ENCODE measurements at places on chromosomes 6 and 20.

- no peak for DNase-seq
These were observed 24.9 kb downstream of the ZNF292 start for GRCh38 chr6:87180105-87180728.

- peak; percentile 7 for DNase-seq
These were observed 112.0 kb upstream of the BEND6 start for GRCh38 chr6:56842686-56843475.

DNA sequence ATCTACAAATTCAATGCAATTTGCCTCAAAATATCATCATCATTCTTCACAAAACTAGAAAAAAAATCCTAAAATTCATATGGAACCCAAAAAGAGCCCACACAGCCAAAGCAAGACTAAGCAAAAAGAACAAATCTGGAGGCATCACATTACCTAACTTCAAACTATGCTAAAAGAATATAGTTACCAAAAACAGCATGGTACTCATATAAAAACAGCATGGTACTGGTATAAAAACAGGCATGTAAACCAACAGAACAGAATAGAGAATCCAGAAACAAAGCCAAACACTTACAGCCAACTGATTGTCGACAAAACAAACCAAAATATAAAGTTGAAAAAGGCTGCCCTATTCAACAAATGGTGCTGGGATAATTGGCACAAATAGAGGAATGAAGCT, 278.1 kb downstream of the TPBG start:
- no peak for DNase-seq

DNA sequence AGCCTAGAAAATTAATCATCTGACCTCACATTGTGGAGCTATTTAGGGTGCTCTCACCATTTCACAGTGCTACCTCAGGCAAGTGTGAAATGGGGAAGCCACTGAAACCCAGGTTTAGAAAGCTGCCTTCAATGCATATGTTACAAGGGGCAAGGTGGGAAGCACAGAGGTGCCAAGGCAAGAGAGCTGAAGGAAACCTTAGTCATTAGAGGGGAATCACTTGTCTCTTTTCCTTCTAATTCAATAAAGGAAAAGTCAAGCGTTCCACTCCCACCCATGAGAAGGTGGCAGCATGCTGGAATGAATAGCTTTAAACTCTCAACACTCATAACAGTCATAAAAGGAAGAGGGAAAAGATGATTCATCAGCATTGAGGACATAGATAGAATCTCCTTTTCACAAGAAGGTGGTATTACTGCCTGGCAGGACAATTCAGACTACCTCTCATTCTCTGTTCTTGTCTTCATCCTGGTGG, 251.9 kb upstream of the IRAK1BP1 start:
- DNase-seq, result no peak

DNA sequence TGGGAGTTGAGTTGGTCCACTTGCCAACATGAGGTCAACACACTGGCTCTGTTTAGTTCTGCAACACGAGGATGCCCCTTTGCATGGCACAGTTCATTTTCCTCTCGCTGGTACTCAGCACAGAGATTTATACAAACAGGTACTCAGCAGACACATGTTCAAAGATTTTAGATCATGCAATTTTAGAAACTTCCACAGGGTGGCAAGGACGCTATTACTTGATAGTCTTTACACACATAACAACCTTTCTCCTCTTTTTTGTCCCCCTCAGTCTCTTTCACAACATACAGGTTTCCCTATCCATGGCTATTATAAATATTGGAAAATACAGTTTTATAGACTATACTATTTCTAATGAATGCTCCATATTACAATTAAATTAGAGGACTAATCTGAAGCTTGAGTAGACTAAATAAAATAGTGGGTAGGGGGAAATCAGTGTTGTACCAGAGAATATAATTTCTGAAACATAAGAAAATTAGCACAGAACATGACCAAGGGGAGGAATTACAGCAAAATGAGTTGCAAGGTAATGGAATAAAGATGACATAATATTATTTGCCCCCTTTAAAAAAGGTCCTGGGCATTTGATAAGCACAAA, 331.8 kb upstream of the BTBD3 start:
- no peak for DNase-seq

- no peak for DNase-seq
These were observed 102.3 kb downstream of the HTR1B start for GRCh38 chr6:77361018-77361417.

DNA sequence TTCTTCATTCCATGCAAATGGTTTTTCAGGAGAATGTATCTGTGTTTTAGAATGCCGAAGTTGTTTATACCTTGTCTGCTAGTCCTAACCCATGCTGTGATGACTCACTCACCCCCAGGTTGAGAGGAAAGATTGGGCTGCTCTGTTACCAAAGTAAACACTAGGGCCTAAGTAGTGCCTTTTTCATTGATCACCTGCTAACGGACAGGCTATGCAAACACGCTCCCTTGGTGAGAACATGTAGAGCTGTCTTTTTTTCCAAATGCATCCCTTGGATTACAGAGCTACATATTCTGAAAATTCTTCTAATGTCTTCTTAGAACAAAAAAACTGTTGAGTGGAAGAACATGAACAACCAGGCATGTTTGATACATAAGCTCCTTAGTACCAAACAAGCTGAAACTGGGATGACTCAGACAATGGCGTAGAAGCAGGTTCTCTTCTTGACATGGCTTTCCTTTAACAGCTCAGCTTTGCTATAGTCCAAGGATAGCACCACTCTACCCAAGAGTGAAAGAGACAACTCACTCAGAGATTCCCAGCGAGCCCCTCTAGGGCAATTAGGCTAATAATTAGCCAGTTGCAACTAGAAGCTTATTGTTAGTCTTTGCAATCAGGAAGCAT, 20.5 kb downstream of the PERP start:
- no peak for DNase-seq

DNA sequence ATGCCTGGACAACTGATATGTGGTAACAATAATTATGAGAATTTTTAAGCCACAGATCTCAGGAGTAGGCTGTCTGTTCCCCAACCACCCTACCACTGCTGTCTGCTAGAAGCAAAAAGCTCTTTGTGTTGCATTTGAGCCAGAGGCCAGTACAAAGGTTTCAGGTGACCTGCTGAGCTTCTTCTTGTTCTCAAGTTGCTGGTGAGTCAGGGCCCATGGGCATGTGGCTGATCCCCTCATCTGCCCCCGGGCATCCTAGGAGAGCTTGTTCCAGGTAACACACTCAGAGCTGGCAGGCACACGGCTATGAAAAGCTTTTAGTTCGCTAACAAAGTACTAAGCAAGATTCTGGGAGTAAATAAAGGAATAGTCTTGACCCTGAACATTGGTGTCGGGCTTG, 285.3 kb downstream of the CDC5L start:
- no peak for DNase-seq

DNA sequence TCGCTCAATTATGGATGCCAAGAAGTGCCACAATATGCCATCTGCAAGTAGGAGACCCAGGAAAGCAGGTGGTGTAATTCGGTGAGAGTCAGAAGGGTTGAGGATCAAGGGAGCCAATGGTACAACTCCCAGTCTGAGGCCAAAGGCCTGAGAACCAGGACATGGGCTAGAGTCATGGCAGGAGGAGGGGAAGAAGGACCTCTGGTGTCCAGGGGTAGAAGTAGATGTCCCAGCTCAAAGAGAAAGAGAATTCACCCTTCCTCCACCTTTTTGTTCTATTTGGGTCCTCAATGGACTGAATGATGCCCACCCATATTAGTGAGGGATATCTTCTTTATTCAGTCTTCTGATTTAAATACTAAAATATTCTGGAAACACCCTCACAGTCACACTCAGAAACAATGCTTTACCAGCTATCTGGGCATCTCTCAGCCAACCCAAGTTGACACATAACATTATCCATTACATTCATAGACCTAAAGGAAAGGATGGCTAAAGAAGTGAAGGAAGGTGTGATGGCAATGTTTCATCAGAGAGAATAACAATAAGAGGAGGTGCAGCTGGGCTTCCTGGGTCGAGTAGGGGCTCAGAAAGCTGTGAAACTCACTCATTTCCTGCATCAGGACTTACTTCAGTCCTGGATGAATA, 21.2 kb upstream of the HLA-DQA1 start:
- DNase-seq, result no peak

DNA sequence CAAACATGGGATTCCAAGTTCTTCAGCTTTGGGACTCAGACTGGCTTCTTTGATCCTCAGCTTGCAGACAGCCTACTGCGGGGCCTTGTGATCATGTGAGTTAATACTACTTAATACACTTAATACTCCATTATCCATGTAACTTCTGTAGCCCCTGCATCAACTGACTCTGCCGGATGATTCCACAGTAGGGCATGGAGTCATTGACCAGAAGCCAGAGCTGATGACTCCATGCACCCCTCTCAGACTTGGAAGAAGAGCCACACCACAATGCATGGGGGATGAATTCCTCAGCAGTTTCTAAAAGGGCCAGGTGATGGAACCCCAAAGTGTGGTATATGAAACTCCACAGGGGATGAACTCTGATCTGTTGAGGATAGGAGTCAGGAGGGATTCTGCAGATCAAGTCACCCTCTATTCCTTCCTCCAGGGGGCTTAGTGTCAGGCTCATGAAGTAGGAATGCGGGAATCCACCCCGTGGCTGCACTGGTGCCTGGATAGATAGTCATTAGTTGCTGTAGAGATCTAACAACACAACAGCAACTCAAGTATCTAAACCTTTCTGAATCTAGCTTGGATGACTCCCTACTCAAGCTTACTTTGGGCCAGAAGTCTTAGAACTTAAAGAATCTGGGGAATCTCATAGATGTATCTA, 70.2 kb downstream of the GPR6 start:
- DNase-seq, result no peak

GRCh38 chr6:148143771-148144170, 198.9 kb upstream of the SASH1 start:
- DNase-seq, result no peak

GRCh38 chr20:37846573-37846972, 56.4 kb upstream of the VSTM2L start:
- DNase-seq, result no peak

GRCh38 chr6:40587240-40588069, at the start of gene LRFN2:
TSS of gene LRFN2 (minus strand) at chr6:40587364.
- DNase-seq, result peak; percentile 80

GRCh38 chr20:50555662-50556061, 45.5 kb downstream of the PTPN1 start:
- no peak for DNase-seq

- DNase-seq, result no peak
These were observed 38.6 kb downstream of the PREP start for GRCh38 chr6:105364243-105364642.

DNA sequence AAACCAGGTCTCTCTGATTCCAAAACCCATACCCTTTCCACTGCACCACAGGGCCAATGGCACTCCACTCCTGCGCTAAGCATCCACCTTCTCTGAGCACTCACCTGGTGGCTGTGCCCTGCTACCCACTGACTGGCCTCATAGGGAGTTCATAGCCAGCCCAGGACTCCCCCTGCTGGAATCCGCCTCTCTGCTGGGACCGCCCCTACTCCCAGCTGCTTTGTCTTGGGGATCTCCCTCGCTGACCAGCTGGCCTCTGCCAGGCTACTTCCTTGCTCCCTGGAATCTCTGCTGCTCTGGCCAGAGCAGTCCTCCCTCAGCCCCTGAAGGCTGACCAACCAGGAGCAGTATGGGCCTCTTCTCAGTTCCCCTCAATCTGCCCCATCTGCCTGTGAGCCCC, 129.7 kb downstream of the FAXC start:
- no peak for DNase-seq

DNA sequence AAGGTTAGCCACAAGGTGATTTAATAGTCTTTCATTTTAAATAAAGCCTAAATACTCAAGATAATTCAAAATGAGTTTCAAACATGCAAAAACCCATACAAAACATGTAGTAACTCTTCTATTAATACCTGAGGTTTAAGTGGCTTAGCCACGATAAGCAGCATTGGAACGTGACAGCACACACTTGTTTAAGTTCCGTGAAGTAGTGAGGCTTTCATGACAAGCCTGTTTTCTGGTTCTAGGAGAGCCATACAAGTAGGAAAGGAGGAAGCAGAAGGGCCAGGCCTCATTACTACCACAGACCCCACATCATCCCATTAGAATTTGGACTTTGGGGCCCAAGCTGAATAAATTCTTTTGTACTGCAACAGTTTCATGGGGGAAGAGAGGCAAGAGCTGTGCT, 54.3 kb upstream of the PRND start:
- no peak for DNase-seq

GRCh38 chr6:43263314-43264178, 20.3 kb downstream of the TTBK1 start:
- peak; percentile 83 for DNase-seq

DNA sequence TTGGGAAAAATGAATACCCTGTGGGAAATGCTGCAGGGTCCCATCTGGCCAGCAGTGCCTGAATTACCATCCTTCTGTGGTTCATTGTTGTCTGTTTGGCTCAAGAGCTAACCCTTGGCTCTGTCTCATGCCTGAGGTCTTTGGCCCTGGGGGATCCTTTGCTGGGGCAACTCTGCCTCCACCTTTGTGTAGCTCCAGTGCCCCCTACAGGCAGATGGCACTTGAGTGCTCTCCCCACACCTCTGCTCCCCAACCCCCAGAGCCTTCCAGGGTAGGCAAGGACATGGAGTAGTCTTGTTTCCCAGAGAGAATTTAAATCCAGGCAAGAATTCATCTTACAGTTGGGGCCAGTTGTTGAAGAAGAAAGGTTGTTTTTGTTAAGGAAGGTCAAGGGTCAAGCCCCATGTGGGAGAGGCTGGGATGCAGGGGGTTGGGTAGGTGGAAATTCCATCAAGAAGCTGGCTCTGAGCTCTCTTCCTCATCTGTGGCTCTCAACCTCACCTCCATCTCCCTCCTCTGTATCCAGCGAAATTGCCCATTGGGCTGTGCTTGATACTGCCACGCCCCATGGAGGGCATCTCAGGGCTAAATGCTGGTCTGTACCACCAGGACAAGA, 44.2 kb downstream of the ZNF831 start:
- peak; percentile 88 for DNase-seq

- no peak for DNase-seq
These were observed 51.7 kb downstream of the MYH7B start for GRCh38 chr20:35007413-35007812.

GRCh38 chr6:32666420-32667300, at the start of gene HLA-DQB1:
TSS of gene HLA-DQB1 (minus strand) at chr6:32666657. CDS start at chr6:32666607, 50 bp downstream.
- peak; percentile 26 for DNase-seq

DNA sequence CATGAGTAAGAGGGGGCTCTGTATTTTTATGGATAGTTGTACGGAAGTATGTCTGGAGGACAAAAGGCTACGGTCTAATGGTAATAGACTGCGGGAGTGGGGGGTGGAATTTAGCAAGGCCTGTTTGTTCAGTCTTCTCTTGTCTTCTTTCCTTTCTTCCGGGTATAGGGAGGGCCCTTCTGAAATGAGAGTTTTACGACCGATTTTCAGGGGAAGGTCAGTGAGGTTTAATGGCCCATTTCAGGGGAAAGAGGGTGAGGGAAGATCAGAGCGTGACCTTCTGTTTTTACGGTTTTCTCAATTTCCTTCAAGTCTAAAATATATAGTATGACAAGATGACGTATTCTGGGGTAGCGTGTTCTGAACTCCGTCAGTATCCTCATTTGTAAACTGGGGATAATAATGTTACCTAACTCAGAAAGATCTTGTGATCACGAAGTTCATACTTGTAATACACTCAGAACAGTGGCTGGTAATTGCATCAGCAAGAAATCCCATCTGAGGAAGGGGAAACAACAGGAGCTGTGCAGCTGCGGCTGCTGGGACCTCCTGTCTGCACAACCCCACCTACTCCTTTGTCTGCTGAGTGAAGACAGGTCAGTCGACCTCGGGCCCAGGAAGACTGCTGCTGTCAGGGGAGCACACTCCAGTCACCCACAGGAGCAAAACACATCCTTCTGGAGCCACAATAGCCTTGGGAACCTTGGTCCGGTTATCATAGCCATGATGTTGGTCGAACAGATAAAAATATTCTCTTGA, 90.4 kb downstream of the MAP3K7 start:
- no peak for DNase-seq

- no peak for DNase-seq
These were observed 133.5 kb downstream of the GPX5 start for GRCh38 chr6:28659250-28659566.
